ENCODE measurements at places on chromosomes 4 and X. TPM values are rescaled to one million over a fixed set of nuclear protein-coding genes. Genes with fewer than 3 reads are reported as not detected.
A peak's percentile ranks its signal among the peaks of the same experiment; 100 is the strongest.

GRCh38 chr4:79397951-79398350, 10.1 kb downstream of the GK2 start:
- no peaks in the 10 kb centered on the region for H3K27me3 ChIP-seq
- H3K4me1 ChIP-seq = no peaks in the 10 kb centered on the region
- H3K36me3 ChIP-seq = no peaks in the 10 kb centered on the region

Gene CFI
- 5.6 TPM for total RNA-seq

DNA sequence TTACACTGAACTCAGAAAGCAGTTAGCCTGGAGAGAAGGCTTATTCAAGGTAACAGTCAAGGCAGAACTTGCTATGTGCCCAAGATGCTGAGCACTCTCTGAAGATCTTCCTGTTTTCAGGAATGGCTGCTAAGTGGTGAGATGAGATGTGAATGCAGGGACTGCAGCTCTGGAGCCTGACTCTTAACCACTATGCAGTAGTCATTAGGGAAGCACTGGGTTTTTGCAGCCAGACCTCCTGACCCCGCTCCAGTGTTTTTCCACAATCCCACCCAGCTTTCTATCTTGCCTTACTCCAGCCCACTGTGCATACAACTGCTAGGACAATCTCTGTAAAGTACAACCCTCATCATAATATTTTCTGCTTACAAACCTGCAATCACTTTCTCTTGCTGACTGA, 95.2 kb upstream of the LNX1 start:
- H3K4me1 ChIP-seq = no peaks in the 10 kb centered on the region
- H3K27ac ChIP-seq = peak overlapping the region; percentile 28
- DNase-seq = no peak
- no peaks in the 10 kb centered on the region for H3K36me3 ChIP-seq
- H3K27me3 ChIP-seq = no peaks in the 10 kb centered on the region

Gene CT45A1
- not detected for total RNA-seq

Gene SPANXN2
- total RNA-seq = not detected

- no peaks in the 10 kb centered on the region for H3K4me1 ChIP-seq
- H3K27ac ChIP-seq = no peak overlapping the region
- no peak overlapping the region for H3K4me3 ChIP-seq
- no peaks in the 10 kb centered on the region for H3K27me3 ChIP-seq
These were observed 270.6 kb downstream of the BANK1 start for GRCh38 chr4:102061133-102061532.

- no peak for DNase-seq
- H3K27me3 ChIP-seq = no peaks in the 10 kb centered on the region
- no peaks in the 10 kb centered on the region for H3K36me3 ChIP-seq
These were observed 259.5 kb downstream of the ARHGAP24 start for GRCh38 chr4:85734424-85734831.

GRCh38 chr4:182556580-182556979, 313.4 kb downstream of the TENM3 start:
- H3K4me3 ChIP-seq = no peak overlapping the region
- H3K27me3 ChIP-seq = no peaks in the 10 kb centered on the region
- no peaks in the 10 kb centered on the region for H3K36me3 ChIP-seq
- no peaks in the 10 kb centered on the region for H3K4me1 ChIP-seq
- no peak overlapping the region for H3K27ac ChIP-seq

Gene ELK1
- 31.1 TPM for total RNA-seq

DNA sequence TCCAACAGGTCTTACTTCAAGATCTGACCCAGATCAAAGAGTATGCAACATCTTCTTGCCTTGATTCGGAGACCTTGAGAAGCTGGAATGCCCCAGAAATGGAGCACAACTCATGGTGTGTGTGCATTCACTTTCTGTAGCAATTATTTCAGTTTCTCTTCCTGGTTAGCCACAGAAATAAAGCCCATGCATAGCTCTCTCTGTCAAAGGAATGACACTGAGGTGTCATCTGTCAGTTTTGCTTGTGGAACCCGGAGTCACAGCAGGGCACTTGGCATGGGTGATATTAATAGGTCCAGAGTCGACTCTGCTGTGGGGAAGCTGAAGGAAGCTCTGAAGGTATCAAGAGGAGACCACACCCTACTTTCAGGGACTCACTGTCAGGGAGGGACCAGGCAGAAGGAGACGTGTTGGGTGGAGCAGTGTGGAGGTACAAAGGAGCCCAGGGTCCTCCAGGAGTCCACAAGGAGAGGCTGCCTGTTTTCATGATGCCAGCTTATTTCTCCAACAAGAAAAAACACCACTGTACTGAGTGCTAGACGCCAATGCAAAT, 10.7 kb downstream of the CLNK start:
- no peaks in the 10 kb centered on the region for H3K27me3 ChIP-seq
- no peak for DNase-seq
- H3K4me3 ChIP-seq = no peak overlapping the region

GRCh38 chr4:95360906-95361695, 187.7 kb downstream of the UNC5C start:
- no peak overlapping the region for H3K27ac ChIP-seq
- no peak overlapping the region for H3K4me3 ChIP-seq
- no peak for DNase-seq
- no peaks in the 10 kb centered on the region for H3K27me3 ChIP-seq
- peaks cover 3% of the 10 kb centered on the region for H3K4me1 ChIP-seq
- H3K36me3 ChIP-seq = no peaks in the 10 kb centered on the region

- no peak overlapping the region for H3K4me3 ChIP-seq
- H3K27me3 ChIP-seq = no peaks in the 10 kb centered on the region
- H3K4me1 ChIP-seq = no peaks in the 10 kb centered on the region
- no peak for DNase-seq
These were observed 23.4 kb downstream of the TMEM164 start for GRCh38 chrX:110026099-110026844.

DNA sequence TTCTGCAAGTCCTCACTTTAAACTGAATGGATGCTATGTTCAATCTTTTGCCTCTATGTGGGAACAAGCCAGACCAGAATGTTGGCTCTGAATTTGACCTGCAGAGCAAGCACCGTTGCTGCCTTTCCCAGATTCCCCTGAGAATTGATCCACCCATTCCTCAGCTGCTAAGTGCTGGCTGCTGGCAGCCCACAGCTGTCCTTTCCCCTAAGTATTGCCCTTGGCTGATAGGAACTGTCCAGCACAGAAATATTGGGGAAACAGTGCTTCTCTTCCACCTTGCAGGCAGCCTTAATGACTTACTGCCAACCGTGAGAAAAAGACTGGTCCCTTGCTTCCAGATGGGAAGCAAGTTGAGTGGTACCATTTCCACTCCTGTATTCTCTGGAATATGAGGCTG, 475.9 kb downstream of the PDHA2 start:
- no peak overlapping the region for H3K27ac ChIP-seq
- no peaks in the 10 kb centered on the region for H3K4me1 ChIP-seq
- DNase-seq = no peak
- no peaks in the 10 kb centered on the region for H3K36me3 ChIP-seq
- no peak overlapping the region for H3K4me3 ChIP-seq
- no peaks in the 10 kb centered on the region for H3K27me3 ChIP-seq

- peak overlapping the region; percentile 23 for H3K27ac ChIP-seq
- no peak overlapping the region for H3K4me3 ChIP-seq
- no peaks in the 10 kb centered on the region for H3K36me3 ChIP-seq
- no peaks in the 10 kb centered on the region for H3K27me3 ChIP-seq
- no peak for DNase-seq
These were observed 6.8 kb downstream of the METAP1 start for GRCh38 chr4:99002279-99002678.

DNA sequence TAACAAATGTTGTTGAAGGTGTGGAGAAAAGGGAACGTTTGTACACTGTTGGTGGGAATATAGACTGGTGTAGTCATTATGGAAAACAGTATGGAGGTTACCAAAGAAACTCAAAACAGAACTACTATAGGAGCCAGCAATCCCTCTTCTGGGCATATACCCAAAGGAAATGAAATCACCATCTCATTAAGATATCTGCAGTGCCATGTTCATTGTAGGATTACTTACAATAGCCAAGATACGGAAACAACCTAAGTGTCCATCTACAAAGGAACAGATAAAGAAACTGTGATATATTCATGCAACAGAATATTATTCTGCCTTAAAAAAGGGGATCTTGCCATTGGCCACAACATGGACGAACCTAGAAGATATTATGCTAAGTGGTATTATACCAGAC, 22.2 kb downstream of the APBB2 start:
- no peak overlapping the region for H3K4me3 ChIP-seq
- peaks cover 2% of the 10 kb centered on the region for H3K4me1 ChIP-seq
- H3K27me3 ChIP-seq = no peaks in the 10 kb centered on the region
- DNase-seq = no peak

DNA sequence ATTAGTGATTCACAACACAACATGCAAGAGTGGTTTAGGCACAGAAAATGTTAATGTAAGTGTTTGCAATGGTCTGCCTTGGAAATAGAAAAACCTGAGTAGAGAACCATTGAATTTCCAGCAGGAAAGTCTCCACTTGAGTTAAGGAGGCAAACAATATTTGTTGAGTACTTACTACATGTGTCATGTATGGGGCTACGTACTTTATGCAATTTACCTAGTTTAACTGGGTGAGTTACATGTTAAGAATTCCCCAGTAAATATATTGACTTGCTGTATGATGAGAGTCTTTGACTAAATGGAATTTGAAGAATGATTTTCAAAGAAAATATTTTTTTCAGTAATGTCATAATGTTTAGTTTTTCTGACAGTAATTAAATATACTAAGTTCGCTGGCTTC, 7.8 kb upstream of the NPNT start:
- H3K27ac ChIP-seq = no peak overlapping the region
- H3K4me3 ChIP-seq = no peak overlapping the region
- H3K4me1 ChIP-seq = no peaks in the 10 kb centered on the region
- H3K27me3 ChIP-seq = peaks cover 2% of the 10 kb centered on the region
- no peaks in the 10 kb centered on the region for H3K36me3 ChIP-seq

DNA sequence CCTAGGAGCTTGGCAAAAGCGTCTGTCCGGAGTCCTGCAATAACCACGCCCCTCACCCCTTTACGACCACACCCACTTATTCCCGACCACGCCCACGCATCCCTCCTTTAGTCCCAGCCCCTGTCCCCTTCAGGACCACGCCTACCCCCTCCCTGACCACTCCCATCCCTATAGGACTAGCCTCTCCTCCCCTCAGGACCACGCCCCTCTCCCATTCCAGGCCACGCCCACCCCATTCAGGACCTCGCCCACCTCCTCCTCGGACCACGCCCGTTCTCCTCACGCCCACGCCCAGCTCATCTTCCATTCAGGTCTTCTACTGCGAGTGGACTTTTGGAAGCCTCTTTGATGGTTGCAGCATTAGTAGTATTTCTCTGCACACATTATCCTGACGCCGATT, 131.2 kb upstream of the STX18 start:
- no peak for DNase-seq
- H3K27me3 ChIP-seq = peaks cover 4% of the 10 kb centered on the region
- no peaks in the 10 kb centered on the region for H3K36me3 ChIP-seq
- no peaks in the 10 kb centered on the region for H3K4me1 ChIP-seq
- no peak overlapping the region for H3K4me3 ChIP-seq

- H3K4me3 ChIP-seq = no peak overlapping the region
- H3K4me1 ChIP-seq = no peaks in the 10 kb centered on the region
- H3K27ac ChIP-seq = no peak overlapping the region
These were observed 30.1 kb upstream of the CFAP299 start for GRCh38 chr4:80305466-80305865.

DNA sequence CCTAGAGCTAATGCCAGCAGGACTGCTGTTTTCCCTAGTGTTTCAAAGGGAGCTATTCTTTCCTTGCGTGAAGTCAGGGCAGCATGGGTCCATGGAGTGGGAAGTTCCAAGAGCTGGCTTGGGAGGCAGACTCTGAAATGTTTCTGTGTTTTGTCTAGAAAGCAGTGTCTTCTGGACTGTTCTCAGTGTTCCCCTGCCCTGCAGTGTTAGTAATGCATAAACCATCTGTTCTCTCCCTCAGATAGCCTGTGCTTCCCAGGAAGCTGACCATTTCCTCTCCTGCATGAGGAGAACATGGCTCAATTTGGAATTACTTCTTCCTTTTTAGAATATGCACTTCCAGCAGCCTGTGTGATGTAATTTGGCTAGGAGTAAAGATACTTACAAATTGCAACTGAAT, 116.7 kb upstream of the CXCL13 start:
- H3K36me3 ChIP-seq = no peaks in the 10 kb centered on the region
- H3K27me3 ChIP-seq = no peaks in the 10 kb centered on the region
- peaks cover 13% of the 10 kb centered on the region for H3K4me1 ChIP-seq
- DNase-seq = no peak
- H3K4me3 ChIP-seq = no peak overlapping the region

DNA sequence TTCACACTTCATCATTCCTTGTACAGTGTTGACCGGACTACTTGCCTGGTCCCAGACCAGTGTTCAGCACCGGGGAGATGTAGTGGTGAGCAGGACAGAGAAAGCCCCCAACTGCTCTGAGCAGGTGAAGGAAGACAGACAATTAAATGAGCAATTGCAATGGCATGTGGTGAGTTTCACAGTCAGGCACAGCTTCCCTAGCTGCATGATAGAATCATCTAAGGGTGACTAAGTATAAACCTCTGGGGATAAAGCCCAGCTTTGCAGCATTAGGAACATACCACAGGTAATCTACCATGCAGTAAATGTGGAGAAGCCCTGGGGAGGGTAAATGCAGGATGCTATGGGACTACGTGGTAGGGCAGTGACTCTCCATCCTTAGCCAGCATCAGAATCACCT, 47.8 kb downstream of the TMA16 start:
- no peaks in the 10 kb centered on the region for H3K27me3 ChIP-seq
- H3K4me1 ChIP-seq = peaks cover 6% of the 10 kb centered on the region
- DNase-seq = no peak
- H3K4me3 ChIP-seq = no peak overlapping the region
- H3K27ac ChIP-seq = no peak overlapping the region
